ENCODE measurements at places on chromosomes 7 and 10.

DNA sequence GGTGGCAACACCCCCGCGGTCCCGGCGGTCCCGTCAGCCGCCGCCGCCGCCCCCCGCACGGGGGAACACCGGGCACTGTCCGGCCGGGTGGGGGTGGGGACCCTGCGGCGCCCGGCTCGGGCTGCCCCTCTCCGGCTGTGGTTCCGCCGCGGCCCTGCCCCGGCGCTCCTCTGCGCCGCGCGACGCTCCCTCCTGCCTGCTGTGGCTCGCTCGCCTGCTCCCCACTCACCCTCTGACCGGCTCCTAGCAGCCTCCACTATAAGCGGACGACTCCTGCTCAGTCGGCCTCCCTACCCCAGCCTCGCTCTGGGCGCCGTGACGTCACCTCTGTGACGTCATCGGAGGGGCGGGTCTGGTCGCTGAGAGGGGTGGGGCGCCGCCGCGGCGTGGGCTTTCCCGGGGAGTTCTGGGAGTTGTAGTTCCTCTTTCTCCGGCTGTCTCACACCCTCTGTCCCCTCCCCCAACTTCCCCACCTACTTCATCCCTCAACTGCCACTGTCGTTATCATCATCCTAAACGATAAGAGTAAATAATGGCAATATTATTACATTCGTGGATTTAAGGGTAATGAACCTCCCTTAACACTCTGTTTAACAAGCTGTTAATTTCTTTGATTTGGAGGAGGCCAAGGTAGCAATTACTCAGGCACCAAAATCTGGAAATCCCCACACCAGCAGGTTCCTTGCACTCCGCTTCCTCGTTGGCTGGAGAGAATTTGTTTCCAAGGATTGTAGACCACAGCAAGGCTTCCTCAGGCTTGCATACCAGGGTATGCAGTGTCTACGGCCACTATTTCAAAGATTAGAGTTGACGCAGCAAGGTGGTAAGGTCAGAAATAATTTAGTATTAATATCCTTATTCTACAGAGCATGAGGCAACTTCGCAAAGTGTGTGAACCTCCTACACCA is at the start of gene UBE2H:
Gene UBE2H (minus strand): TSS at position 308 of the 908 bp plus-strand sequence. CDS start 405 bp downstream, outside the sequence.
- DNase-seq: peak; percentile 90

DNA sequence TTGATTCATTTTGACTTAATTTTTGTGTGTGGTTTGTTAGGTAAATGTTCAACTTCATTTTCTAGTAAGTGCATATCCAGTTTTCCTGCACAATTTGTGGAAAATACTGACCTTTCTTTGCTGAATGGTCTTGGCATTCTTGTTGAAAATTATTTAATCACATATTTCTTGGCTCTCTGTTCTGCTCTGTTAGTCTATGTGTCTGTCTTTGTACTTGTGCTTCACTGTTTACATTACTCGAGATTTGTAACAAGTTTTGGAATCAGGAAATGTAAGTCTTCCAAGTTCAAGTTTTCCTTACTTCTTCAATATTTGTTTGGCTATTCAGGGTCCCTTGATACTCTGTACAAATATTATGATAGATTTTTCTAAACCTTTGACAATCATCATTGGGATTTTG is 838.2 kb upstream of the POM121L12 start:
- no peak for DNase-seq

DNA sequence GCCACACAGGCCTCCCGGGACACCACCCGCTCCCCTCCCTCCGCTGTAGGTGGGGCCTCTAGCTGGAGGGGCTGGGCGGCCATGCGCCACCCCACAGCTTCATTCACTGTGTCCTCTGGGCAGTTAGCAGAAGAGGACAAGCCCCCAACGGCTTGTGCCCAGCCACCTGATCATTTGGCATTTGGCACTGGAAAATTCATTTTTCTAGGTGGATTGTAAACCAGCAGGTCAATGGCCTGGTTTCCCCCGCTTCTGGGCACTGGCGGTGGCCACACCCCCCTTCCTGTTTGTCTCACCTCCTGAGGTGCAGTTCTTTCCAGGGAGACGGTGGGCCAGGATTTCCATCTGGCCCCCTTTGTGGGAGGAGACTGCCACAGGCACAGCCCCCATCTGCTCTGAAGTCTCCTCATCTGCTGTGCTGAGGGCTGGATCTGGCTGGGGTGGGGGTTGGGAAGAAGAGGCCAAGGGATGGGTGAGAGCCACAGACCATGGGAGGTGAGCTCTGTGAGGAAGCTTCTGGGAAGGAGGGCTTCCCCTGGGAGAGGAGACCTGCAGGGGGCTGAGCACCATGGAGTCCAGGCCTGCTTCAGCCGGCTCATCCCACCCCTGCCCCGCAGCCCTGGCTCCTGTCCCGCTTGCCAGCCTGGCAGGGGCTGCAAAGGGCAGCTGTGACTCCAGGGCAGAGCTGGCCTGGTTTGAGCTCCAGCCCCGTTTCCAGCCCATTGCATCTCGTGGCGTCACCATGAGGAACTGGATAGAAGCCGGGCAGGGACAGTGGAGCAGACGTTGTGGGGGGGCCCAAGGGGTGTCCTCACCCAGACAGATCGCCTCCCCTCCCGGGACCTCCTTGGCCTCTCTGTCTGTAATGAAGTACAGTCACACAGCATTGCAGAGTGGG is 40.1 kb upstream of the SLC29A3 start:
- no peak for DNase-seq

GRCh38 chr10:22824984-22825383 is 102.9 kb upstream of the ARMC3 start:
- DNase-seq: peak; percentile 74

- DNase-seq: no peak
Observed at GRCh38 chr7:49424109-49424508, 349.3 kb upstream of the VWC2 start.

DNA sequence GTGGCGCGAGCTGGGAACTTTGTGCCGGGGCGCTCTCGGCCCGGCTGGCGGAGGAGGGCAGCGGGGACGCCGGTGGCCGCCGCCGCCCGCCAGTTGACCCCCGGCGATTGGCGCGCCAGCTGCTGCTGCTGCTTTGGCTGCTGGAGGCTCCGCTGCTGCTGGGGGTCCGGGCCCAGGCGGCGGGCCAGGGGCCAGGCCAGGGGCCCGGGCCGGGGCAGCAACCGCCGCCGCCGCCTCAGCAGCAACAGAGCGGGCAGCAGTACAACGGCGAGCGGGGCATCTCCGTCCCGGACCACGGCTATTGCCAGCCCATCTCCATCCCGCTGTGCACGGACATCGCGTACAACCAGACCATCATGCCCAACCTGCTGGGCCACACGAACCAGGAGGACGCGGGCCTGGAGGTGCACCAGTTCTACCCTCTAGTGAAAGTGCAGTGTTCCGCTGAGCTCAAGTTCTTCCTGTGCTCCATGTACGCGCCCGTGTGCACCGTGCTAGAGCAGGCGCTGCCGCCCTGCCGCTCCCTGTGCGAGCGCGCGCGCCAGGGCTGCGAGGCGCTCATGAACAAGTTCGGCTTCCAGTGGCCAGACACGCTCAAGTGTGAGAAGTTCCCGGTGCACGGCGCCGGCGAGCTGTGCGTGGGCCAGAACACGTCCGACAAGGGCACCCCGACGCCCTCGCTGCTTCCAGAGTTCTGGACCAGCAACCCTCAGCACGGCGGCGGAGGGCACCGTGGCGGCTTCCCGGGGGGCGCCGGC is 870 bp downstream of the FZD1 start:
- DNase-seq: peak; percentile 83

All from iris pigment epithelial cell (primary cell).